ENCODE measurements at places on chromosomes 11 and 22. TPM values are rescaled to one million over a fixed set of nuclear protein-coding genes. Genes with fewer than 3 reads are reported as not detected.

GRCh38 chr11:88535916-88536547 is 198.5 kb upstream of the CTSC start:
- DNase-seq: no peak

DNA sequence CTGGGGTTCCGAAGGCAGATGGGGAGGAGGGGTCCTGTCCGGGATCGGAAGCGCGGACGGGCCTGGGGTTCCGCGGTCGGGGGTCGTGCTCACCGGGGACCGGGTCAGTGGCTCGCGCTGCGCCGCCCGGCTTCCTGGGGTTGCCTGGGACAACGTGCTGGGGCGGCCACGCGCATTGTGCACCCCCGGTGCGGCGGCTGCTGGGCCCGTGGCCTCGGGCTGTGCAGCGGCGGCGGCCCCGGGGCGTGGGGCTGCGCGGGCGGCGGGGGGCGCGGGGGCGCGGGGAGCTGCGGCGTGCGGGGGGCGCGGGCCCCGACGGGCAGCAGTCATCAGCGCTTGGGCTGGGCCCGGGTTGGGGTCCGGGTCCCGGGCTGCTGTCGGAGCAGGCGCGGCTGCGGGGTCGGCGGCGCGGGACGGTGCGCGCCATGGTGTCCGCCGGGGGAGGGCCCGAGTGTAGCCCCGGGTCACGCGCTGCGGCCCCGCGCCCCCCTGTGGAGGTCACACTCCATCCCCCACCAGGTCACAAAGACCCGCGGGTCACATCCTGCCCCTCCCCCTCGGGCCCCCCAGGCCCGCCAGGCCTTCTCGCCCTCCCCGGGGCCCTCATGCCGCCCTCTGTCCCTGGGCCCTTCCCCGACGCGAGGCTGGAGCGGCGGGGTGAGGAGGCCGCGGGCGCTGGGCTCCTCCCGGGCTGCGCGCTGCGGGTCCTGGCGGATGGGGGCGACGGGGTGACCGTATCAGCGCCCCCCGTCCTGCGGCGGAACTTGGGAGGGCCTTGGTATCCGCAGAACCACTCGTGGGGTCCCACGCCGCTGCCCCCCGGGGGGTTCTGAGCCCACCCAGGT is at the start of gene TTLL8:
Gene TTLL8 (minus strand): TSS at position 238 of the 845 bp plus-strand sequence.
- no peak for DNase-seq

DNA sequence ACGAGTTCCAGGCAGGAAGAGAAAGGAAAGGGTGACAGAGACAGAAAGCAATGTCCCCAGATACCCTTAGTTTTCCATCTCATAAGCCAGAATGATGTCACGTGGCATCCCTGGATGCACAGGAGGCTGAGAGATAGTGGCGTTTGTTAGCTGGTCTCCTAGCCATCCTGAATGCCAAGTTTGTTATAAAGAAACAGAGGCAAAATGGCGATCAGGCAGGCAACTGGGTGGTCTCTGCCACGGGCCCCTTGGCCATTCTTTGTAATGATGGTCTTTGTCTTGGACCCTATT is 5.3 kb downstream of the SMIM38 start:
- no peak for DNase-seq

DNA sequence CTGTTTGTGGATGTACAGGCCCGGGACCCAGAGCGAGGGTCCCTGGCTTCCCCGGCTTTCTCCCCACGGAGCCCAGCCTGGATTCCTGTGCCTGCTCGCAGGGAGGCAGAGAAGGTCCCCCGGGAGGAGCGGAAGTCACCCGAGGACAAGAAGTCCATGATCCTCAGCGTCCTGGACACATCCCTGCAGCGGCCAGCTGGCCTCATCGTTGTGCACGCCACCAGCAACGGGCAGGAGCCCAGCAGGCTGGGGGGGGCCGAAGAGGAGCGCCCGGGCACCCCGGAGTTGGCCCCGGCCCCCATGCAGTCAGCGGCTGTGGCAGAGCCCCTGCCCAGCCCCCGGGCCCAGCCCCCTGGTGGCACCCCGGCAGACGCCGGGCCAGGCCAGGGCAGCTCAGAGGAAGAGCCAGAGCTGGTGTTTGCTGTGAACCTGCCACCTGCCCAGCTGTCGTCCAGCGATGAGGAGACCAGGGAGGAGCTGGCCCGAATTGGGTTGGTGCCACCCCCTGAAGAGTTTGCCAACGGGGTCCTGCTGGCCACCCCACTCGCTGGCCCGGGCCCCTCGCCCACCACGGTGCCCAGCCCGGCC is 16.7 kb upstream of the ACR start:
- DNase-seq: no peak

- no peak for DNase-seq
These were observed 566.9 kb upstream of the ANO5 start for GRCh38 chr11:21625982-21626381.

- no peak for DNase-seq
These were observed 100.0 kb downstream of the ADAMTS15 start for GRCh38 chr11:130548491-130548833.

Gene PIWIL4
- total RNA-seq: 0.28 TPM

Gene GAB4
- total RNA-seq: not detected

Gene TPBGL
- total RNA-seq: not detected

Measured in left lobe of liver (tissue), 2 donors.